ENCODE measurements at places on chromosomes 2 and 18.

GRCh38 chr2:171874963-171875362, 19.1 kb downstream of the SLC25A12 start:
- DNase-seq: no peak

DNA sequence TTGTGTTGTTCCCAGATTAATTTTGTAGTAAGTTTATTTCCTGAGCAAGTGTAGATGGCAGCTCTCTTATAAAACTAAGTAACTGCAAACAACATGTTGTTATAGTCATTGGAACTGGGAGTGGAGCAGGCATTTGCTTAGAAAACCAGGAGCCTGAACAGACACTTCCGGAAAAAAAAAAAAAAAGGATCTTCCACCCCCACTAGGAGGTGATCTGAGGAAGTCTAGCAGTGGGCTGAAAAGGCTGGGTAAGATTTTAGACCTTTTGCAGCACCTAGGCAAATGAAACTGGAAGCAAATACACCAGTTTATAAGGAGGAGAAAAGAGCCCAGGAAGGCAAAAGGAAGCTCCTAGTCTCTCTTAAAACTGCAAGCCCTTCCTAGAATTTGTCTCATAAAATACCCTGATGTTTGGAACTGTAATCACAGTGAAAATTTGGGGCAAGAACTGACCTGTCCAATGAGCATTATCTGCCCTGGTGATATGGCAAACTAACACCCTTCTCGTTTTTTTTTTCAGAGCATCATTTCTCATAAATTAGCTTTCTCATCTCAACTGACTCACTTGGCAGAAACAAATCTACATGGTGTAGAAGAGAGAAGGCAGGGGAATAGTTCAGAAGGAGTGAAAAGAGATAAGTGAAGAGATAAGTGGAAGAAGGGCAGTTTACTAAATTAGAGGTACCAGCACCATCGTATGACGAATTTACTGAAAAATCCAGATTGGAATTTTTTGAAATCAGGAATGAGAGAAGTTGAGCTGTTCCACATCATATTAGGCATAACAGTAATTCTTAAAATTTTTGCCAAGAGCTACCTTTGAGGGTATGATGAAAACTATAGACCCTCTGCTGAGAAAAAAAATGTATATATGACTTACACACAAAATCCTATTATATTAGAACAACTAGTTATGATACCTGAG, 4.2 kb upstream of the CCNYL1 start:
- DNase-seq: no peak

- DNase-seq: no peak
Observed at GRCh38 chr2:215556979-215557378, 121.1 kb upstream of the FN1 start.

GRCh38 chr2:217707131-217707611, 295.6 kb downstream of the TNS1 start:
- peak; percentile 48 for DNase-seq

All from fibroblast of skin of scalp (primary cell).